ENCODE measurements at places on chromosomes 2 and 18.
A peak's percentile ranks its signal among the peaks of the same experiment; 100 is the strongest.

DNA sequence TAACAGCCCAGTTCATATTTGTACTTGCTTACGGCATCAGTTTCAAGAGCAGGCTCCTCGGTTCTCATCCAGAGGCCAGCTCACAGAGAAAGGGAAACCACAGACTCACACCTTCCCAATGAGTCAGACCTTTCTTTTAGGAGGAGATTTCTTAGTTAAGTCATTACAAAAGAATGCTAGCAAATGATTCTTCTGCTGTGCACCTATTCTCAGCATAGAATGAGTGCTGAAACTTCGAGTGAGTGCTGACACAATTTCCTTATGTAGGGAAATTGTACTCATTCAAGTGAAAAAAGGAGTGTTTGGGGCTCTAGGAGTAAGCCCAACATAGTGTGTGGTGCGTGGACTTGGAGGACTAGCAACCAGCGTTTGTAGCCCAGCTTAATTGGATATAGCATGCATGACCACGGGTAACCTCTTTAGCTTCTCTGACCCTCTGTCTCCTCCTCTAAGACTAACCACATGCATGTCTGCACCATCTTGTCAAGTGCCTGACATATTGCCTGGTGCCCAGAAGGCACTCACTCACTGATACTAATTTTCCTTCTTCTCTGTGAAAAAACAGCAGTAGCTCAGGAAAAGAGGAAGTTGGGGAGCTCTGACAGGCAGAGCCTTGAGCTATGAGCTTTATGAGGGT, 87.0 kb downstream of the ALPK2 start:
- DNase-seq, result peak; percentile 89

- DNase-seq, result no peak
Measured at GRCh38 chr2:46477925-46478324, 1.4 kb upstream of the TMEM247 start.

- DNase-seq, result no peak
Measured at GRCh38 chr2:30580391-30580790, 133.3 kb downstream of the LCLAT1 start.

- no peak for DNase-seq
Measured at GRCh38 chr2:217729421-217730053, 273.3 kb downstream of the TNS1 start.

GRCh38 chr2:234047361-234047760, 3.1 kb upstream of the SPP2 start:
- DNase-seq, result no peak
